ENCODE measurements at places on chromosomes 5 and 9.
A peak's percentile ranks its signal among the peaks of the same experiment; 100 is the strongest.

DNA sequence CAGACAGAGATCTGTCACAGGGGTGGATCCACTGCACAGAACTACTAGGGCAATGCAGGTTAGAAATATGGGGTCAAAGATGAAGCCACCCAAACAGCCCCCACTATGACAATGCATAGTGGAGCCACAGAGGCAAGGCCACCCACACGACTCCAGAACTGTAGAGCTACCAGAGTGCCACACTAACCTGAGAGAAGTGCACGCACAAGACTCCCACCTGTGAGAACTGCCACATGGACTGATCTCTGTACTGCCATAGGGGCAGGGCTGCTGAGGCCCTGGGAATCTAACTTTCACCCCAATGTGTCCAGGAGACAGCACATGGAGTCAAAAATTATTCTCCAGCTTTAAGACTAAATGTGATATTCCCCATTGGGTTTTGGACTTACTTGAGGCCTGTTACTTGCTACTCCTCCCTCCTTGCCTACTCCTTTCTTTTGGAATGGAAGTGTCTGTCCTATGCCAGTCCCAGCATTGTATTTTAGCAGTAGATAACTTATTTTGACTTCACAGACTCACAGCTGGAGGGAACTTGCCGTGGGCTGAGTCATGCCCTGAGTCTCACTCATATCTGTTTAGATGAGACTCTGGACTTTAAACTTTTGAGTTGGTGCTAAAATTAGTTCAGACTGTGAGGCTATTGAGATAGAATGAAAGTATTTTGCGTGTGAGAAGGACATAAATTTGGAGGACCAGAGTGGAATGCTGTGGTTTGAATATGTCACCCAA, 853.3 kb downstream of the MAT2B start:
- no peak for DNase-seq

- no peak for DNase-seq
These were observed 33.8 kb upstream of the CER1 start for GRCh38 chr9:14756291-14756690.

DNA sequence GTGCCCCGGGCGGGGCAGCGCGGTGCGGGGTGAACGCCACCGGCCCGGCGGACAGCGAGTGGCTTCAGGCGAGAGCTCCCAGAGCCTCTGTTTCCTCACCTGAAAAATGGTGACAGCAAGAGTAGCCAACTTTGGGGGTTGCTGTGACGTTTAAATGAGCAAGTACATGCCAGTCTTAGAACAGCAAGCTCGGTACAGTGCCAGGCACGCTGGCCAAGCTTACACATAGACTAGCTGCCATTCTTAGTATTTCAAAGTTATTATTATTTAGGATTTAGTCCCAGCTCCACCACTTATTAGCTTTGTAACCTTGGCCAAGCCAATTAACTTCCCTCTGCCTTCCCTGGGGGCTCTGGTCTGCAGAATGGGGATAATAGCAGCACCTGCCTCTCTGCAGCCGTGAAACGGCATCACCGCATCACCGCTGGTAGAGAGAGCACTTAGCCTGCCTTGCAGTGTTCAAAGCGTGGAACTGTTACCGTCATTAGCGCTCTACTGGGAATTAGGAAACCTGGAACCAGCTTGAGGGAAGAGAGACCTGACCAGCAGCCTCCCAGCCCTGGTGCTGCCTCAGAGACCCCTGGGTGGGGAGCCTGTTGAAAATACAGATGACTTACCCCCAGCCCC, at the start of gene C9orf50:
Gene C9orf50, minus strand, starts transcription at position 433 of the 627 bp plus-strand sequence. CDS start 527 bp downstream, outside the sequence.
- DNase-seq, result no peak

DNA sequence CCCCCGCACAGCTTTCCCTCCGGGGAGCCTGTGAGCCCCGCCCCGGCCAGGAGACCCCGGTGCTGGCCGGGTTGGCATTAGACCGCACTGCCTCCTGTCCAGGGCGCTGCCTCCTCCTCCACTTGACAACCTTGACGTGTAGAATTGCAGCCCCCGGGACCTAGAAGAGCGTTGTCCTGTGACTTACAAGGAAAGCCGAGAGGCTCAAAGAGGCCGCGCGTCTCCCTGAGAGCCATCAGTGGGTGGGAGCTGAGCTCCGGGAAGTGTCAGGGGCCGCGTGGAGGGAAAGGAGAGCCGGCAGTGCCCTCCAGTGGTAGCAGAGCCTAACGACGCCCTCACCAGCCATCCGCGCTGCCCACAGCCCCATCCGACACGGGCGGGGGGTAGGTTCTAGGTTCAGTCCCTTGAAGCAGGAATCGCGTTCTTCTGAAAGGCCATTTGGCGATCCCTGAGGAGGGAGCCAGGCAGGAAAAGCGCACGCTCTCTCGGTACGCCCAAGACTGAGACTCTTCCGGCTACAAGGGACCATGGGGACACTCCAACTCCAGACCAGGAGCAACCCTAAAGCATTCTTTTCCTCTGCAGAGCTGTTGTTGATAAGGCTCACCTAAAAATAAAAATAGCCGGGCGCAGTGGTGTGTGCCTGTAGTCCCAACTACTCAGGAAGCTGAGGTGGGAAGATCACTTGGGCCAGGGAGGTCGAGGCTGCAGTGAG, 40.6 kb upstream of the SAP30L start:
- DNase-seq, result peak; percentile 50

- no peak for DNase-seq
These were observed 1568.5 kb upstream of the WWC1 start for GRCh38 chr5:166722939-166723338.

GRCh38 chr5:1897816-1898450, 15.2 kb upstream of the IRX4 start:
- DNase-seq, result no peak

DNA sequence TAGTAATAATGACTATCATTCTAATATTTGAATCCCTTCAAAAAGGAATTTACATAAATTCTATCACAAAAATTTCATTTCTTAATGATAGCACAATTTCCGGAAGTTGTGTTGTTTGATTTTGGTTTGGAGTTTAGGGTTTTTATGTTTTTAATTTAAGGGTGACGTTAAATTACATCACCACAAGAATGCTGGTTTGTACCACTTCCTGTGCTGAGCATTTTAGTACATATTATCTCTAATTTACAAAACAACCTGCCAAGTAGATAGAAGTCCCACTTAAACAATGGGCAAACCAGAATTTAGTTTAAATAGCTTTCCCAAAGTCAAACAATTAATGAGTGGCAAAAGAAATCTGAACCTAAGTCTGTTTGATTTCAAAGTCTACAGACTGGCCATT, 63.4 kb downstream of the DENND1A start:
- DNase-seq, result no peak

DNA sequence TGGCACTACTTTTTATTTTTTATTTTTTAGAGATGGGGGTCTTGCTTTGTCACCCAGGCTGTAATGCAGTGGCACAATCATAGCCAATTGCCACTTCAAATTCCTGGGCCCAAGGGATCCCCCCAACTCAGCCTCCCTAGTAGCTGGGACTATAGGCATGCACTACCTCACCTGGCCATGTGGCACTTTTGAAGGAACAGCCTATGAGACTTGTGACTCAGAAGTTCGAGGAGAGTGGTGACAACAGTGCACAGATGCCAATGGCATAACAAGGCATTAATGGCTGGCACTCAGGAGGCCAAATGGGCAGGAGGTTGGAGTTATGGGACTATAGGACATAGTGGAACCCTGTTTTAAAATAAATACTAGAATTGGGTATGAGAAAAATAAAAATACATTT, 33.7 kb downstream of the ANKRD31 start:
- DNase-seq, result no peak

GRCh38 chr9:119370816-119371215, 1.6 kb upstream of the BRINP1 start:
- no peak for DNase-seq

- DNase-seq, result no peak
These were observed 78.4 kb downstream of the NDFIP1 start for GRCh38 chr5:142186857-142187594.

- no peak for DNase-seq
These were observed 1.7 kb downstream of the CPLX2 start for GRCh38 chr5:175873088-175873454.

- no peak for DNase-seq
These were observed 4.7 kb downstream of the URM1 start for GRCh38 chr9:128375865-128376264.

DNA sequence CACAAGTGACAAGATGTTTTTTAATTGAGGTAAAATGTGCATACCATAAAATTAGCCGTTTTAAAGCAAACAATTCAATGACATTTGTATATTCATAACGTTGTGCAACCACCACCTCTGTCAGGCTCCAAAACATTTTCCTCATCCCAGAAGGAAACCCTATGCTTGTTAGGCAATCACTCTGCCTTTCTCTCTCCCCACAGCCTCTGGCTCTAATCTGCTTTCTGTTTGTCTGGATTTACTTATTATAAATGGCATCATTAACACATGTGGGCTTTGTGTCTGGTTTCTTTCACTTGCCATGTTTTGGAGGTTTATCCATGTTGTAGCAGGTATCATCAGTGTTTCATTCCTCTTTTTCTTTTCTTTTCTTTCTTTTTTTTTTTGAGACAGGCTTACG, 1.4 kb upstream of the N4BP3 start:
- DNase-seq, result no peak

DNA sequence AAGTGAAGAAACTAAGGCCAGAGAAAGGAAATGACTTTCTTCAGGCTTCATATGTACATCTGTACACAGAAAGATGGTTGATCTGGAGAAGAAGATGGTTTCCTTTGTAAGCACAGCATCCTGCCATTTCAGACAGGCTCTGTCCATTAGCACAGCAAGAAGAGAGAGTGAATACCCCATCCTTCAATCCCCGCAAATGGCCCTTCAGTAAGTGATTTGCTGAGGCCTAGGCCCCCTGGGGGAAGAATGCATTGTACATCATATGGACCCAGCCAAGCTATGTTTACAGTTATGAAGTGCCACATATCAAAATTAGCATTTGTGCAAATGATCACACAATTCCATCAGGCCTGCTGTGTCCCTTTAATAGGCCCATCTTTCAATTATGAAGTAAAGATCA, 657.4 kb downstream of the BRINP1 start:
- no peak for DNase-seq

DNA sequence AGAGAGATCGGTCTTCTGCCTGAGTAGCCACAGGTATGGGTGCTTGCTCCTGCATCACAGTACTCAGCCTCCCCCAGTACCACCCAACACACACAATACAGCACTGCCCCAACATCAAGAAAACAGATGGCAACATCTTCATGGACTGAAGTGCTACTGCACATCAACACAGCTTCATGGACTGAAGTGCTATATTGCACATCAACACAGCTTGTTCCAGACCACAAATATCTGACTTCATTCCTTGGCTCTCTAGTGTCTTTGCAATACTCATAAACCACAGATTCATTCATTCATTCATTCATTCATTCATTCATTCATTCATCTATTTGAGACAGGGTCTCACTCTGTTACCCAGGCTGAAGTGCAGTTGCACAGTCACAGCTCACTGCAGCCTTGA, 31.1 kb upstream of the PCA3 start:
- DNase-seq, result no peak

DNA sequence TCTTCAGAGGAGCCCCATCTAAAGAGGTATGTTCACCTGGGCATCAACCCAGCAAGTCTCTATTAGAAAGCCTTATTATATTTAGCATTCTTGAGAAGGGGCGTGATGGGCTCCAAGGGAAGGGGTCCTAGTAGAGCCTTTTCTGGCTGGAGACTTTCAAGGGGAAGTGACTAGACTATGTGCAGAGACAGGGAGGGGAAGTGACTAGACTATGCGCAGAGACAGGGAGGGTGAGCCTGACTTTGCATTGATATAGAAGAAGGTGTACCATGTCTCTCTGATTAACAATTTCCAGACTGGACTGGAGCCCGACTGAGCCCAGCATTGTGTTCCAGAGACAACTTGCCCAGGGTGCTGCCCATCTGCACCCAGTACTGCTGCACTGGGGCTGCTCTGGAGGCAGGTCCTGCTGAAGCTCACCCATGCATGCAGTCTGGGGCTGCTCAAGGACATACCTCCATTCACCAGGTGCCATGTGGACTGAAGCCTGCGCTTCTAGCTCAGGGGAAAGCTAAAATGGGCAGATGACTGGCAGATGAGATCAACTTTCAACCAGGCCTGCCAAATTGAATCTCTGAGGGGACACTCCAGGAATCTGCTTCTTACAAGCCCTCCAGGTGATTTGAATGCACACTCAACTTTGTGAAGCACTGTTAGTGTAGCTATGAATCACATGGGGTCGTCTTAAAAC, 83.0 kb upstream of the GNA14 start:
- no peak for DNase-seq

DNA sequence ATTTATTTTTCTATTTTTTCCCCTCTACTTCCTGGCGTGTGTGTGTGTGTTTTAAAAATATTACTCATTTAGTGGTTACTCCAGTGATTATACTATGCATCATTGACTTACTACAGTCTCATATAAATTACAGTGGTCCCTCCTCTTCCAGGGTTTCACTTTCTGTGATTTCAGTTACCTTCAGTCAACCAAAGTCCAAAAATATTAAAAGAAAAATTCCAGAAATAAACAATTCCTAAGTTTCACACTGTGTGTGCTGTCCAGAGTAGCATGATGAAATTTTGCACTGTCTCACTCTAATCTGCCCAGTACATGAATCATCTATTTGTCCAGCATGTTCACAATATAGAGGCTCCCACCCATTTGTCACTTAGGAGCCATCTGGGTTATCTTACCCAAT, 47.4 kb upstream of the CCDC112 start:
- DNase-seq, result no peak

DNA sequence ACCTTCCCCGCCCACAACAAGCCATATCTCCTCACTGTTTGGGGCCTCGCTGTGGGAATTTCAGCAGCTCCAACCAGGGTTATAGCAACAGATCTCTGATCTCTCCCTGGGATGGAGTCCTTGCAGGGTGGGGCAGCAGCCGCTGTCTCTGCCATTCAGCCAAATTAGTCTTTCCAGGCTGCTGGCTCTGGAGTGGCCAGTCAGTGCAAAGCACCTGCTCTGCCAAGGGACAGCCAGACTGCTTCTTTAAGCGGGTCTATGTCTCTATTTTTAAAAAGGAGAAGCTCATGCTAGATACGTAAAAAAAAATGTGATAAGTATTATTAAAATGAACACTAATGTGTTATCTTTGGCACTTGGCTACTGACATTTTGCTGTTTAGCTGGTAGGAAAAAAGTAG, 380.2 kb downstream of the CDH10 start:
- no peak for DNase-seq

DNA sequence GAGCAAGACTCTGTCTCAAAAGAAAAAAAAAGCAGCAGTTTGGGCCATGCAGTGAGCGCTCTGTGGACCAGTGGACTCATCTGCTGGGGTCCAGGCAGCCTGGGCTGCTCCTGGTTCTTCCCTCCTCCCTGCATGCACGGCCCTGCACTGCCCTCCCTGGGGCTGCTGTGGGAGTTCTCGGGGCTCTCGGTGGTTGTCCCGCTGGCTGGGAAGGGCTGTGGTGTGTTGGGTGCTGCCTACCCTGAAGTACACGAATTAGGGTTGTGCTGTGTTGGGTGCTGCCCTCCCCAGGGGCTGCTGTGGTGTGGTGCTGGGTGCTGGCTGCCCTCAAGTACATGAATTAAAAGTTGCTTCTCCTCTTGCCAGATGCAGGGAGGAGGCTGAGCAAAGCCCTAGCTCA, 18.3 kb upstream of the CLPTM1L start:
- no peak for DNase-seq
